ENCODE measurements at places on chromosomes 1 and 21.

- DNase-seq, result no peak
Measured at GRCh38 chr1:78006521-78006920, 1.8 kb downstream of the DNAJB4 start.

- peak; percentile 56 for DNase-seq
Measured at GRCh38 chr1:113073479-113073950, 517 bp downstream of the LRIG2 start.

DNA sequence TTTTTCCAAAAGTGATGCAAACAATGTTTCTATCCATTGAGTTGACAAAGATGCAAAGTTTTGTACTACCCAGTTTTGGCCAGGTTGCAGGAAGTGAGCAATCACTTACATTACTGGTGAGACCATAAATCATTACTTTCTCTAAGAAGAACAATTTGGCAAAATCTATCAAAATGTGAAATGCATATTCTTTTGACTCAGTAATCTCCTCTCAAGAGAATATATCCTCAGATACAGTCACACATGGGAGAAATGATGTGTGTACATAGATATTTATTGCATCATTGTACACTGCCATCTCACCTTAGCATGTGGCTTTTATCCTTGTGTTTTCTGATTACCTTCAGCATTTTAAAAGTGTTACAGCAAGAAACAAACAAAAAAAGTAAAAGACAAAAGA, 52.4 kb upstream of the FMO3 start:
- DNase-seq, result peak; percentile 71

DNA sequence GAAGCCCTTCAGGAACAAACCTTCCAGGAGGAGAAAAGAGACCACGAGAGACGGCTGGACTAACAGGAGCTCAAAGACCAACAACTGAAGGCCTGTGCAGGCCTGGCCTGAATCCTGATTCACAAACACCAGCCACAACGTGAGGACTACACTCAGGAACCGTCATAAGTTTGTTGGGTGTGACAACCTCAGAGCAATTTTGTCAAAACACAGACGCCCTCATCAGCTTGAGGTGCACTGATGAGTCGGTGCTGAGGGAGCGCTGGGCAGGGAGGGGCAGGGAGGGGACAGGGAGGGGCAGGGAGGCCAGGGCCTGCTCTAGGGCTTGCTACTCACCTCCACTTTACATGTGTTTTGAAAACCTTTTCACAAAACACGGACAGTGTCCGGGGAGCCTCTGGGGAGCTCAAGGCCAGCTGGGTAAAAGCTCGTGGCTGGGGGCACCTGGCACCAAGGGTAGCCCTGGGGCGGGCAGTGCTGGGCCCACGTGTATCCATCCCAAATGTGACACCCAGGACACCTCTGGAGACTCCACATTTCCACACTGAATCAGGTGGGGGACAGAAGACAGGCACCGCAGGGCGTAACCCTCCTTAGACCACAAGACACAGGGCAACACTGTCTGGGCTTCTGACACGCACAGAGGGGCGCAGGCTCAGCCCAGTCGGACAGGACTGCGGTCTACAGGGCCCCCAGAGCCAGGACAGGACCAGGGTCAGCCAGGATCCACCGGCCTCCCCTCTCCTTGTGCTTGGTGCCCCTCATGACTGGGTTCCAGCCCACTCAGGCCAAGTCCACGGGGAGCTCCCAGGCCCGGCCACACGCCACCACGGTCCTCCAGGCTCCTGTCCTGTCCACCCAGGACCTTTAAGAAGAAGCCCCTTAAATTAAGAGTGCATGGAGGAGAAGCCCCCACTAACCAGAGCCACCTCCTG, 16.5 kb downstream of the LSS start:
- DNase-seq, result no peak

- DNase-seq, result no peak
Measured at GRCh38 chr1:2972879-2973575, 48.2 kb upstream of the ACTRT2 start.

DNA sequence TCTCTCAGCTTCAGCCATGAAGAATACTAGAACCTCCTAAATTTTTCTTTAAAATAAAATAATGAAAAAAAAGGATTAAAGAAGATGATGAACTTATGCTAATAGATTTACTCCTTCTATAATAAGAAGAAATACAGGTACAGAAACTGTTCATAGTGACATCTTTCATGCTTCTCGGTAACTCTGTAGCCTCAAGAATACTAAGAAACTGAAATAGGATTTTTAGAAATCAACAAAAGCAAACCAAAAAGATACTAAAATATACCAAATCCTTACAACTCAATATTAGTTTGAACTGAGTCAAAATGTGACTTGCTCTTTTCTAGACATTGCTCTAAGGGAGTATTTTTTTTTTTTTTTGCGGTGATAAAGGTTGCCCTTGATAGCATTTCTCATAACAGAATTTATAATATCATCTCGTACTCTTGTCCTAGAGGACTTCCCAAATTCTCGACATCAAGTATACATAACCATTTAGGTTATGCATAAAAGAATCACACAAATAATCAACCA, 42.8 kb downstream of the ZZZ3 start:
- DNase-seq, result no peak

DNA sequence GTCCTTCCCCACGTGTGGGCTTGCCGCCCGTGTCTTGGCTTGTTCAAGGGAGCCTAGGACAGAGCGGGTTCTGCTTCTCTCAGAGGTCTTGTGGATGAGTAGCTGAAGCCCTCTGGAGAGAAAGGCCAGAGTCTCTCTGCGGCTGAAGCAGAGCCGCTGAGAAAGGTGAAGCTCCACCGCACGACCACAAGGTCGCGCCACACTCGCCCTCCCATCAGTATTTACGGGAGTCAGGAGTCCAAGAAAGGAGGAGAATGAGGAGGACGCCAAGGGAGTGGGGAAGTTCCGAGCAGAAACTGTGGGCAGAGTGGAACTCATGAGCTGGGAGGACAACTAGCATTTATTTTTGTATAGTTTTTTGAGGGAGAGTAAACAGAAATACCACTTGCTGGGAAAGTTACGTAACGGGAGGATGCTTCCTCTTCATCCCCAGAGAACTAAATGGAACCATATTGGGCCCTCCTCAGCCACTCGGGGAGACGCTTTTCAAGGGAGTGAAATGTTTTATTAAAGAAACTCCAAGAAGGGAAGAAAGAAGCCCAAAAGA, 51.6 kb upstream of the HAO2 start:
- no peak for DNase-seq

- DNase-seq, result no peak
Measured at GRCh38 chr1:39490596-39491145, 765 bp upstream of the BMP8A start.

DNA sequence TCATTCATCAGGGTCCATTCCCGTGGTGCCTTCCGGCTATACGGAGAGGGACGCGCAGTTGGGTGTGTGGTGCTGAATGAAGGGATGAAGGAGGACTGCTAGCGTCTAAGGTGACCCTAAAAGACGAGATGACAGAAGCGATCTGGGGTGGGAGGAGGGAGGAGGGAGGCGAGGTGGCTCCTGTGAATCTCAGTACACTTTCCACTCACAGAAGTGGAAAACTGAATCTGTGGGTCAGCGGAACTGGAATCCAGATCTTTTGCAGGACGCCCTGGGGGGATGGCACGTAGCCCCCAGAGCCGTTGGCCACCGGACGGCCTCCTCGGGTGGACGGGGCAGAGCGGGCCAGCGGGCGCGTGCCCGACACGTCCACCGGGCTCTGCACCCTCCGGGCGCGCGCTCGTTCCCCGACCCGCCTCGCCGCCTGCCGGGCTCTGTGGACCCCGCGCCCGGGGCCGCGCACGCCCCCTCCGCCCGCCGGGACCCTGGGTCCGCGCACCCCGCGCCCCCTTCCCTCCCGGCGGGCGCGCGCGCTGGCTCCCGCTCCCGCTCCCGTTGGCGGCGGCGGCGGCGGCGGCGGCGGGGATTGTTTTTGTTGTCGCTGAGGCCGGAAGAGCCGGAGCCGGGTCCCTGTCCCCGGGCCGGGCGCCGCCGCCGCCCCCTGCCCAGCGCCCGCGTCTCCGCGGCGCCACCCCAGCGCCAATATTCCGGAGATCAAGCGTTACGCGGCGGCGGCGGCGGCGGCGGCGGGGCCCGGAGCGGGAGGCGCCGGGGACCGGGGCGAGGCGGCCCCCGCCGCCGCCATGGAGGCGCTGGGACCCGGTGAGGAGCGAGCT, at the start of gene AGO4:
Gene AGO4, plus strand, starts transcription at position 403 of the 836 bp plus-strand sequence. Its CDS starts 401 bp downstream, at position 804.
- DNase-seq, result peak; percentile 58

- DNase-seq, result no peak
Measured at GRCh38 chr1:94697839-94698238, 122.3 kb upstream of the SLC44A3 start.

GRCh38 chr1:26378088-26378878, 5.7 kb upstream of the ZNF683 start:
- DNase-seq, result peak; percentile 99

GRCh38 chr1:45348609-45348965, 8.3 kb upstream of the MUTYH start:
- no peak for DNase-seq

DNA sequence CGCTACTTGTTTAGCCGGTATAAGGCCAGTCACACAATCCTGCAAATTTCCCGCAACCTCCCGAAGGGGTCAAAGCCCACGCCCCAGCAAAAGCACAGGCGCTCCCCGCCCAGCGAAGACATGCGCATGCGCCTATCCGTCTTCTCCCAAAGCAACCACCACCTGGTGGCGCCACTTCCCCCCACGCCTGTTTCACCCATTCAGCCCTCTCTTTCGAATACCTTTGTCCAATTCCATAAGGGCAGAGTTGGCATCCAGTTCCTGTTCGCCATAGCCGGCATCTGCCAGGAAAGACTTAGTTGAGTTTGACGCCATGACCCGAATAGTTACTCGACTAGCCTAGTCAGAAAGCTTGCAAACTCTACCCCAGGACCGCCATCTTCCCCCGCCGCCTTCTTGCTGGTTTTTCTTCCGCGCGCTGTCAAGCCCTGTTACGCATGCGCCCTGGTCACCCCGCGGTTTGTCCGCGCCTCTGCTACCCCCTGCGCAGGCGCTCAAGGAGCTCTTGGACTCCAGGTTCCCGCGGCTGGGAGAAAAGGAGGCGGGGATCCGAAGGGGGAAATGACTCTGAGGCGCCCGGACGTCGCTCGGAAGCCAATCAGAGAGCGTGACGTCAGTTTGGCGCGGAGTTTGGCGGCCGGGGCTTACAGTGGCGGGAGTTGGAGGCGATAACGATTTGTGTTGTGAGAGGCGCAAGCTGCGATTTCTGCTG, at the start of the genes DTL and INTS7:
Gene DTL, plus strand, starts transcription at position 626 of the 712 bp plus-strand sequence. CDS start 143 bp downstream, outside the sequence.
Gene INTS7, minus strand, starts transcription at position 435 of the 712 bp plus-strand sequence. Its CDS starts 120 bp downstream, at position 315.
- DNase-seq, result peak; percentile 99

DNA sequence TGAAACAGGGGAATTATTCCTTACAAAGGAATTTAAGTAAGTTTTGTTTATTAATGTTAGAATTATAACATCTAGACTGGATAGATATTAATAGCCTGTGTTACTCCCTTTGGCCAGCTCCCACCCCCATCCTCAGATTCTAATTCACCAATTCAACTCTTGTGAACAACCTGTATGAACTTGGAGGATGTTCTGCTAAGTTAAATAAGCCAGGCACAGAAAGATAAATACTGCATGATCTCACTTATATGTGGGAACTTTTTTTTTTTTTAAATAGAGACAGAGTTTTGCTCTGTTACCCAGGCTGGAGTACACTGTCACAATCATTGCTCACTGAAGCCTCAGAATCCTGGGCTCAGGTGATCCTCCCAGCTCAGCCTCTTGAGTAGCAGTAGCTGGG, 32.2 kb downstream of the EFCAB7 start:
- DNase-seq, result no peak

DNA sequence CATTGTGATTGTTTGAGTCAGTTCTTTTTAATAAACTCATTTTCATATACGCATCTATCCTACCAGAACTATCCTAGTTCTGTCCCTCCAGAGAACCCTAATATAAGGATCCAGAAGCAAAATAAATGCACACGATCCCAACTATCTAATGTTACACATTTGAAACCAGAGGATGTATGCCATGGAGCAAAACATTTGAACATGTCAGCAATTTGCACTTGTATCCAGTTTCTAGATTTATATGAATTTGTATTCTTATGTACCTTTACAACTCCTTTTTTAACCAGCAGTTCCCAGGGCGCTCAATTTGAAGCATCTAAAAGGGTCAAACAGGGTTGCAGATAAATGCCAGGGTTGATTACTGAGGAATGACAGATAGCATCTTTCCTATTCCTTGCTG, 2.1 kb downstream of the EXTL2 start:
- no peak for DNase-seq

DNA sequence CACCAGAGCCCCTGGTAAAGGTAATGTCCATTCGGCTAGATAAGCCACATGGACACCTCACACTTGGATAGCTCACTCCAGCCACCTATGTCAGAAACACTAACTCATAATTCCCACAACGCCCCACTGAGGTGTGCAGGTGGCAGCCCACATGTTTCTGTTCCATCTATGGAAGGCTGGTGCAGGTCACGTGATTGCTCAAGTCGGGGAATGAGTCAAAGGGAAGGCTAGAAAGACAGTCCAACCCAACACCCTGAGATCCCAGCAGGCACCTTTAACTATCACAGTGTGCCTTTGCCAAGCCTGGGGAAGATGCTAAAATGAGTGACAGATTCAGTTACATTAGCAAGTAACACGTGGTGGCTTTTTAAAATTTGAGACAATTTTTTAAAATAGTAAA, 45.3 kb upstream of the KCNE1 start:
- DNase-seq, result no peak

DNA sequence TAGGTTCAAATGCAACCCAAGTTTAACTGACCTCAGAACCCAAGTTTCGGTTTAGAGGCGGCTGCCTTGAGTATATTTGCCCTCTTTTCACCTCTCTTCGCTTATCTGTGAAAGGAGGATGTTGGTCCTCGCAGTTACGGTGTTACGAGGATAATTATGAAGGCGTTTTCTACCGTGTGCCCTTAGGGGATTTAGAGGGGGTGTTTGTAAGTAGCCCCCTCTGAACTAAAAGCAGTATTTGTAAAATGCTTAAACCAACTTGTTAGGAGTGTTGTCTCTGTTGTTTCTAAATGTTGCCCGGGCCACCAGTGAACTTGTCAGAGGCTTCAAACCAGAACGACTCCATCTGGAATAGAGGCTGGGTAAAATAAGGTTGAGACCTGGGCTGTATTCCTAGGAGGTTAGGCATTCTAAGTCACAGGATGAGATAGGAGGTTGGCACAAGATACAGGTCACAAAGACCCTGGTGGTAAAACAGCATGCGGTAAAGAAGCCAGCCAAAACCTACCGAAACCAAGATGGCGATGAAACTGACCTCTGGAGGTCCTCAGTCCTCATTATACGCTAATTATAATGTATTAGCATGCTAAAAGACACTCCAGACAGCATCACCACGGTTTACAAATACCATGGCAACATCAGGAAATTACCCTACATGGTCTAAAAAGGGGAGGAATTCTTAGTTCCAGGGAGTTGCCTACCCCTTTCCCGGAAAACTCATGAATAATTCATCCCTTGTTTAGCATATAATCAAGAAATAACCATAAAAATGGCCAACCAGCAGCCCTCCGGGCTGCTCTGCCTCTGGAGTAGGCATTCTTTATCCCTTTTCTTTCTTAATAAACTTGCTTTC, 1.0 kb upstream of the PSRC1 start:
- DNase-seq, result no peak

All from fibroblast of skin of right biceps (primary cell).